ENCODE measurements at places on chromosomes 11 and 22.

DNA sequence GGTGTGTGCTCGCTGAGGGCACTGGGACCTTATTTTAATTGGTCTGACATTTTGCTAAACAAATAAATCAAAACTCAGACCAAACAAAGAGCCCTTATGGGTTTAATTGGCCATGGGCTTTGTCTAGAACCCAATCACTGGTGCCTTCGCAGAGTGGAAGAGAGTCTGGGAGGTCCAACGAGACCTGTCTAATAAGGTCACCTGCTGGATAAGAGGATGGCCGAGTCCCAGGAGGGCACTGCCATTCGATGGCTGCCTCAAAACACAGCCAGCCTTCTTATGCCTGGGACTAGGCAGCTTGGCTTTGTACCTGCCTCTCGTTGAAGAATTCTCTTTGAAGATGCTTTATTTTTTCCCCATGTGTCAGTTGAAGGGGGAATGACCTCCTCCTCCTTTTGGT lies 171.1 kb downstream of the CEP164 start:
- no peak for DNase-seq

DNA sequence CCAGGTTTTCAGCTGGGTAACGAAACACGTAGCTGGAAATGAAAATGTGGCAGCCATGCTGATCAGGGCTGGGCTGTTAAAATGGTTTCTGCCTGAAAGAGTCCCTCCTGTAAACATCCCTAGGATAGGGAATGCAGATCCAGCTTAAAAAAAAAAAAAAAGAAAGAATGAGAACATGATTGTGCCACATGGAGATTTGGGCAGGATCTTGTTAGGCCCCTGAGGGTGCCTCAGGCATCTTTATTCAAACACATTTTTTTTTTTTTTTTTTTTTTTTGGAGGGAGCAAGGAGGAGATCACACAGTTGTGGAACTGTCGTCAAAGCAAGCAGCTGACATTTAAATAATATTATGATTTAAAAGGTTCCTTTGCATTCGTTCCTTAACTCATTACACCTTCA lies 900.3 kb downstream of the OPCML start:
- peak; percentile 55 for DNase-seq

DNA sequence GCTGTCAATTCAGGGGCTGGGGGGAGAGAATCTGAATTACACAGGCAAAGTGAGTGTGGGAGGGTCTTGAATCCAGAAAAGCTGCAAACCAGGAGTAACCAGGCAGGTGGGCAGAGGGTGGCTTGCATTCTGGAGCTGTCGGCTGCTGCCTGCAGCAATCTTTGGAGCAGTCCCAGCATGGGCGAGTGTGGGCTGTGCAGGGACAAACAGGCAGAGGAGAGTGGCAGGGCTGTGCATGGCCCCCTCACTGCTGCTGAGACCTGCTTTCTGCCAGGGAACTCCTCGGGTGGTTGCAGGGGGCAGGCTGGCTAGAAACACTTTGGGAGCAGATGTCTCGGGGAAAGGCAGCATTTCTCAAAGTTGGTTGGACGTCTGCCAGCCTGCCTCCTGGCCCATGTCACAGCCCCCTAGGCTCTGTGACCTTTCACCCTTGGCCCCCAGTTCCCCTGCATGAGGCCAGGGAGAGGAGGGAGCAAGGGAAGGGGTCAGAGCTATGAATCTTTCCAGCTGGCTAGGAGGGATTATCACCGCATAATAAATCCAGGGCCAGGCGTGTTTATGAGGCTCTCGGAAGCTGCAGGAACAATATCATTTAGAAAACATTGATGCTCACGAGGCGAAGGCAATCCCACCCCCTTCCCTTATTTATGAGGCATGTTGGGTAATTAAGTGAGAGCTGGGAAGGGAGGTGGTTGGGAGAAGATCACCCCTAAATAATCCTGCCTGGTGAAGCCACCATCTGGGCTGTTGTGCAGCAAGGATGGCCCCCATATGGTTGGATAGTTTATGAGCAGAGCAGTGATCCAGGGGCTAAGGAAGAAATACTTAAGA lies 212.3 kb upstream of the NCAM1 start:
- no peak for DNase-seq

DNA sequence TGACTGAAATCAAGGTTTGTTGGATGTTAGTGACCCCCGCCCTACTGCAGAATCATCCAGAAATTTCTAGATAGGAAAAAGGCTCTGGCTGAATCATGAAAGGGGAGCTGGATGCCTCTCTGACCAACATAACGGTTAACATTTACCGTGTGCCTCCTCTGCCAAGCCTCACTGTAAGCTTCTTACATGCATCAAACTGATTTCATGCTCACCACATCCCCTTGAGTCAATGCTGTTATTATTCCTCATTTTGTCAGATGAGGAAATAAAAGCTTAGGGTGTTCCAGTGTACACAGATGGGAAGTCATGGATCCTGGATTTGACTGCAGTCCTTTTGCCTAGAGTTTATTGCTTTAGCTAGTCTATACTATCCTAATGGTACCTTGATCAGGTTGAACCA lies 5.9 kb upstream of the HMOX1 start:
- DNase-seq = peak; percentile 28

GRCh38 chr11:113397212-113397611 lies 9.6 kb downstream of the ANKK1 start:
- DNase-seq = no peak

DNA sequence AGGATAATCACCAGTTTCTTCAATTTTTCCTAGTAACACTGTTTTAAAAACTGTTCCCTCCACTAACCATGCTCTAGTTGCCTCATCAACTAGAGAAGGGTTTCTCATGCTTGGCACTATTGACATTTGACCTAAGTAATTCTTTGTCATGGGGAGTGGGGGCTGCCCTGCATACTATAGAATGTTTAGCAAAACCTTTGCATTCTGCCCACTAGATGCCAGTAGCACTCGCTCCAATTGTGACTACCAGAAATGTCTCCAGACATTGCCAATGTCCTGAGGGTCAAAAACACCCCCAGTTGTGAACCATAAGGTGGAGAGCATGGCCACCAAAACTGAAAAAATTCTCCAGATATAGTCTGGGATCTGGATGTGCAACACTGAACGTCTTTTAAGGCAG lies 27.6 kb upstream of the BMAL1 start:
- DNase-seq = peak; percentile 35

- DNase-seq = no peak
These were observed 442.7 kb downstream of the MIAT start for GRCh38 chr22:27099946-27100722.

GRCh38 chr11:64348383-64349024 lies 8.5 kb downstream of the CCDC88B start:
- DNase-seq = no peak

- no peak for DNase-seq
These were observed 7.4 kb downstream of the SCARF2 start for GRCh38 chr22:20430101-20430719.

DNA sequence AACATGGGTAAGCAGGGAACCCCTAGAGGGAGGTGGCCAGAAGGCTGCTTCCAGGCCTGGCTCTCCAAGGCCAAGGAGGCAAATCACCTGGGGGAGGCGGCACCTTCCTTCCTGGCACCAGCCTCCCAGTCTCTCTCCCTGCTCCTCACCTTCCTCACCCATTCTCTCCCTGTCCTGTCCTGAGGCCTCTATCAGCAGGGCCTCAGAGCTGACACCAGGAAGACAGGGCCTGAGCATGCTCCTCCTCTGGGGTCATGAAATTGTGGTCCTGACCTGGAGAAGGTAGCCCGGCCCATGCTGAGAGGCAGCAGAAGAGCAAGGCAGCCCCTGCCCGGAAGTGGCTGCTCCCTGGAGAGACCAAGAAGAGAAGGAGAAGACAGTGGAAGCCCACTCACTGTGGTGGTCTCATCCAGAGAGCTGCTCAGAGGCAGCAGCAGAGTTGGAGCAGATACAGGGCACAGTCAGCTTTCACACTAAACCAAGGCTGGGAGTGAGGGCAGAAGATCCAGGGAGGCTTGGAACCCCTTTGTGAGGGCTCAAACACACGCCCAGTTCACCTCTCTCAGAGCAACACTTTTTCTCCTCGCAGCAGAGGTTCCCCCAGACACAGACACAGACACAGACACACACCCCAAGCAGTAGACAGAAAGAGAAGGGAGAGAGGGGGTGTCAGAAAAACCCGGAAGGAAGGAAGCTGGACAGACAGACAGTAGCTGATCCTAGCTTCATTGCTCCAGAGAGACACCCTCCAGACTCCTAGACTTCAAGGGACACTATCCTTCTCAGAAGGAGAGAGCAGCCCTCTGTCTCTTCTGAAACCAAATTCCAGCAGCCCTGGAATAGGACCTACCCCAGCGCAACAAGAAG lies 1.8 kb downstream of the BCL9L start:
- DNase-seq = no peak

DNA sequence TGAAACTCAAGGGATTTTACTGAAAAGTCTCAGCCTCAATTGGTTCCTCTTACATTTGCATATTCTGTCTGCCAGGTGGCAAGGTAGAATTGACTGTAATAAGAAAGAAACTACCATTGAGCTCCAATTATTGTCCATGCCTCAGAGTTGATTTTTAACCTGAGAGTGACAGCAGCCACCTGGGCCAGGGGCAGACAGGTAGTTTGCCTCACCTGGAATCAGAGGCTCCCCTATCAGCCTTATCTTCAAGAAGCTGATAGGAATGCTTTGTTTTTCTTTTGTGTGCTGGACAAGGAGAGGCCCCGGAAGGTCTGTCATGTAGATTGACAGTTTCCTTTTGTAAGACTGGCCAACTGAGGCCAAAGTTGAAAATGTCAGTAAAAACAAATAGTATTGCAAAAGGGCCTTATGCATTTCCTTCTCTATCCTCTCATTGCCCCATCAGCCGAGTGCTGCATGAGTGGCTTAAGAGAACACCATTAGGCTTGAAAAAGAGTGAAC lies 34.1 kb downstream of the CD44 start:
- no peak for DNase-seq

DNA sequence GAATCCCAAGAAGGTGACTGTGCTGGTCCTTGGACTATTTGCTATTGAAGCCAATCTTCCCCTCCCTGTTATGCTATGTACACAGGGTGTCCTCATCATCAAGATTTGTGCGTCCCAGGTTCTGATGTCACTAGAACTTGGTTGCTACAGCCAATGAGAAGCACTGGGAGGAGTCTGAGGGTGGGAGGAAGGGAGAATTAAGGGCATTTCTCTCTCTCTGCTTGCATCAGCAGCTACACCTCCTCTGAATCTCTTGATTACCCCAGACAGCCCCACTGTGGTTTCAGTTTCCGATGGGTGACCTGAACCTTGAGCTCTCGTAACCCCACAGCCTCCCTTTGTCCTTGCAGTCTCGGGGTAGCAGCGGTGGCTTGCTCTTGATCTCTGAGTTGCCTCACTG lies 212.4 kb upstream of the SESN3 start:
- no peak for DNase-seq

DNA sequence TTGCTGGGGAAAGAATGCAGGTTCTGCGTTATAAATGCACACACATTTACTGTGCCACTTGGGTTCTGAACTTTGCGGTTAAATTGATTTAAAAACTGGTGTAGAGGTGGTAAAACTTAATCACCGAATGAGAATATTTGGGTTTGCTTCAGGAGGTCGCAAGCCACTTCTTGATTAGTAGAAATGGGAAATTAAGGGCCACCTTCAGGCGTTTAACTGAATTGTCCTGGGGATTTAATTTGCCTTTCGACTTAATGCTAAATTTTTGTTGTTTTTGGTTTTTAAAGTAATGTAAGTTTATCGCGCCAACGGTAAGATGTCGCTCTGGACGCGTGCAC lies 459 bp upstream of the NCR3LG1 start:
- peak; percentile 4 for DNase-seq

- DNase-seq = no peak
These were observed 66.0 kb downstream of the MICAL2 start for GRCh38 chr11:12176410-12176809.

GRCh38 chr22:19981961-19982920 lies 34.4 kb downstream of the ARVCF start:
- DNase-seq = no peak

- no peak for DNase-seq
These were observed 325.4 kb upstream of the CCDC90B start for GRCh38 chr11:83611600-83611999.

- no peak for DNase-seq
These were observed 4.1 kb upstream of the ANKRD13D start for GRCh38 chr11:67284811-67285540.

DNA sequence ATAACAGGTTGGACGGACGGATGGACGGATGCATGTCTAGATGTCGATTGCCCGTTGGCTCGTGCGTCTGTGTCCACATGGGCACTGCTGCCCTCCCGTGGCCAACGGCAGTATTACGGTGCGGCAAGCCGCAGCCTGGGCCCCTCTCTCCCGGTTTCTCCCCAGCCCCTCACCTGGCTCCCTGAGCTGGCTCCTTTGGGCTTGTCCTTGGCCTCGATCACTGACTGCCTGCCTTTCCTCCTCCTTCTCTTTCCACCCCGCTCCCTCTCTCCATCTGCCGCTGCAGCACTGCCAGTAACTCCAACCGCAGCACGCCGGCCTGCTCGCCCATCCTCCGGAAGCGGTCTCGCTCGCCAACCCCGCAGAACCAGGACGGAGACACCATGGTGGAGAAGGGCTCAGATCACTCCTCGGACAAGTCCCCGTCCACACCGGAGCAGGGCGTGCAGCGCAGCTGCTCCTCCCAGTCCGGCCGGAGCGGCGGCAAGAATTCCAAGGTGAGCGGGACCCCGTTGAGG lies 77.3 kb downstream of the SCN3B start:
- peak; percentile 35 for DNase-seq

GRCh38 chr11:44356351-44356750 lies 46.4 kb upstream of the ALX4 start:
- DNase-seq = no peak

GRCh38 chr11:558503-558902 lies 2.0 kb downstream of the LMNTD2 start:
- DNase-seq = no peak

DNA sequence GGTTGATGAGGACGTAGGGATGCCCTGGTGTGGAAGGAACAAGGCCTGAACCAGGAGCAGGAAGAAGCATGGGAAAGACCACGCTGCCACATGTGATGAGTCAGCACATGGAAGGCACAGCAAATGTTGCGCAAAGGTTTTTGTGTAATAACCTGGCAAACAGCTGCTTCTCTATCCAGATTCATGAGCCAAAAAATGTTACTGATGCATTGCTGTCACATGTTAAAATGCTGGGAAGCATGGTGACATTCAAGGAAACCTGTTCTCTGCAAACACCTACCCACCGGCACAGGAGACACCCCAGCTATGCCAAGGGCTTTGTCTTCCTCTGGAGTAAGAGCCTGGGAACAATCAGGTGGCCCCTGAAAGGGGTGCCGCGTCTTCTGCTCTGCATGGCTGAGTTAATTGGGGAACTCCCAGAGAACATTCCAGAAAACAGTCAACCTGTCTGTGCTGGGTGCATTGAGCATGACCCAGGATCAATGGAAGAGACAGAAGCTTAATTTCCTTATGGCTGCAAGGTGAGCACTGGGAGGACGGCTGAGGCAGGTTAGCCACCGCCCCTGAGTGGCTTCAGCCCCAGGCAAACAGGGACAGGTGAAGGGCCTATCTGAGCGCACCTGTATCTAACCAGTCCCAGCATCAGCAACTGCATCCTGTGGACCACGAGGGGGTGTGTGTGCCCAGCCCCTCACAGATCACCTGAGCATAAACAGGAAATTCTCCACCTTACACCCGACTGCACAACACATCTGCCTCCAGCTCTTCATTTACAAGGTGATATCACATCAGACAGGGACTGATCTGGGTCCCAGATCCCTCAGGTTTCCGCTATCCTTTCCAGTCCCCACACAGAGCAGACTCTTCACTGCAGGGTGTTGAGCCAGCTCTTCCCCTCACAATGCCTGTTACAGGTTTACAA lies 108.4 kb downstream of the GGTLC2 start:
- DNase-seq = peak; percentile 6

All from fibroblast of skin of scalp (primary cell).